ENCODE measurements at places on chromosomes 6 and 20.

- no peak for DNase-seq
Observed at GRCh38 chr6:169933251-169933821, 181.9 kb downstream of the ERMARD start.

DNA sequence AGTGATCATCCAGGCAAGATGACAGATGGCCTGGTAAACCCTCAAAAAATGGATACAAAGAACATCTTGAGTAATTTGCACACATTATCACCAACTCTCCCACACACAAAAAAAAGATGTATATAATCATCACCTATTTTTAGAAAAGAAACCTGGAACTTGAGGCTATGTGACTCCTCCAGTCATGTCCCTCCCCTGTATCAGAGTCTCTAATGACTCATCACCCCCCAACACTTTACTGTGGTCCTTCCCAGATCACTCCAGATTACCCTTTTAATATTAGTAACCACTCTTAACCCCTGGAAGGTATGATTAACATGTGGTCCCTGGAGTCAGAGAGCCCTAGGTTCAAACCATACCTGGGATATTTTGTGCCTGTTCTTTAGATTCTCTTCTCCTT is 144.8 kb downstream of the ZNF217 start:
- no peak for DNase-seq

DNA sequence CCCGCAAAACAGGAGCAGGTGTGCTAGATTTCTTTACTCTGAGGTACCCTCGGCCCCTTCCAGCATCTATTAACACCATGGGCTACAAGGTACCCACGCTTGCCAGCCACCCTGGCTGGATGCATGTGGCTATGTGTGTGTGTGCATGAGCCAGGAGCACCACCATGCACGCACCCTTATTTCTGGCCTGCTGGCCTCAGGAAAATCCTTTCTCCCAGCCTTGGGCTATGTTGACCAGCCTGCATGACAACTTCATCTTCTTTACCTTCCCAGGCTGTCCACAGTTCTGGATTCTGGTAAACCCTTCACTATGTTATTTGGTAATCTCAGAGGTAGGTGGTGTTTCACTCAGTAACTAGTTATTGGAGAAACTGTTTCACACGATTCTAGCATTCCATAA is 40.4 kb downstream of the GPR6 start:
- no peak for DNase-seq

GRCh38 chr20:59721386-59721785 is 117.0 kb downstream of the PHACTR3 start:
- DNase-seq: no peak

DNA sequence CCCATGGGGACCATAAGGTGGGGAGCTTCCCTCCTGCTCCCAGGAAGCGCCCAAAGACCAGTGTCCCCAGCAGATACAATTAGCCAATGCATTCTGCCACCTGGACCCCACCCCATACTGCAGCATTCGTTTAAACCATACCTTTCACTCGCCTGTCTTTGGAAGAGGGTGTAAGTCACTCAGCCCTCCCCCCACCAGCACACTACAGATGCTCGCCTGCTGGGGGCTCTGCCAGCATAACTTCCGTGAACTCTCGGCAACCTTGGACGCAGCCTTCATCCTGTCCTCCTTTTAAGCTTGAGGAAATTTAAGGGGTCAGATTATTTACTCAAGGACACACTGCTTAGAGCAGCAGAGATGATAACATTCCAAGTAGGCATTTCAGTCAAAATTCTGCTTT is 94.4 kb upstream of the NAA20 start:
- DNase-seq: no peak

DNA sequence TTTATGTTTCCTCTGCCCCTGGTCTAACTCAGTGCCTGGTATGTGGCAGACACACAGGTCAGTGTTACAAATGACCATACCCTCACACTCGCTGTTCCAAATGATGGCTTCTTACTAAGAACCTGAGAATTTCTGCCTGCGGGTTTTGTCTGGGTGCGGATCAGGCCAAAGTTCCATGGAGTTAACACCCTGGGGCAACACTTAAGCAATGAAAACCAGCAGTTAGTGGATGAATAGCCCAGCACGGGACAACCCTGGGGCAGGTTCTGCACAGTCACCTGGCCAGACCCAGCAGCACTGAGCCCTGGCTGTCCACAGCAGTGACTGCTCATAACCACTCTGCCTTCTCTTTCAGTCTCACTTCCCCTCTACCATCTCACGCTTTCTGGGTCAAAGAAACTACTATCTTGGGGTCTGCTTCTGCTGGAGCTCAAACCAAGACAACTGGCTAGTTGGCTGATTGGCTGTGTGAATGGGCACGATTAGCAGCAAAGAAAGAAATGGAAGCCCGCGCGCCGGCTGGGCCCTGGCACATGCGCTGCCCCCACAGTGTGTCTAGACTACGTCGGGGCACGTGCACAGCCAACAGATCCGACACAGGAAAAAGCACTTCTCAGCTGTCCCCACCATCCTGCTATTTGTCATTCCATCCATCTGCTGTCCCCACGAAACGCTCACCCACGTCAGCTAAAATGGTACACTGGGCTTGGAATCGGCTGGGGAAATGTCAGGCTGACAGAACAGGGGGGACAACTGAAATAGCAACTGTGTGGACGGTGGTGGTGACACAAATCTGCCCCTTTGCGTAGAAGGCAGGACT is 36.6 kb downstream of the MGME1 start:
- DNase-seq: no peak

DNA sequence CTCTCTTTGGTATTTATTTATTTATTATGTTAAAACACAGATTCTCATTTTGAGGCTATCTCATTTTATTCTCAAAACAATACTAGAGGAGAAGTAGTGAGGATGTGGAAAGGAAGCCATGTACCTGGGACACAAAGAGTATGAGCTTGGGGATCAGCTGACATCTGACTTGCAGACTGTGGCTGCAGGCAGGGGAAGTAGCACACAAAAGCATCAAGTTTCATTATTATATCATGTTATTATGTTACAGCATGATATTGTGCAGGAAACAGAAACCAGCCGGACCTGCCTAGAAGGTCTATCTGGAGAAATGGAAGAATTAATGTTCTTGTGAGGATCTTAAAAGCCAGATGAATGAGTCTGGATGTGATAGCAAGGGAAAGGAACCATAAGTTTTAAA is 248.2 kb downstream of the KHDC1L start:
- DNase-seq: no peak

GRCh38 chr20:19874040-19874727 is 116.1 kb downstream of the RIN2 start:
- no peak for DNase-seq

- DNase-seq: no peak
Observed at GRCh38 chr20:46512943-46513844, at the start of gene ZNF334. Gene ZNF334 (minus strand): TSS chr20:46513559. CDS start chr20:46512102, 1,457 bp downstream.

DNA sequence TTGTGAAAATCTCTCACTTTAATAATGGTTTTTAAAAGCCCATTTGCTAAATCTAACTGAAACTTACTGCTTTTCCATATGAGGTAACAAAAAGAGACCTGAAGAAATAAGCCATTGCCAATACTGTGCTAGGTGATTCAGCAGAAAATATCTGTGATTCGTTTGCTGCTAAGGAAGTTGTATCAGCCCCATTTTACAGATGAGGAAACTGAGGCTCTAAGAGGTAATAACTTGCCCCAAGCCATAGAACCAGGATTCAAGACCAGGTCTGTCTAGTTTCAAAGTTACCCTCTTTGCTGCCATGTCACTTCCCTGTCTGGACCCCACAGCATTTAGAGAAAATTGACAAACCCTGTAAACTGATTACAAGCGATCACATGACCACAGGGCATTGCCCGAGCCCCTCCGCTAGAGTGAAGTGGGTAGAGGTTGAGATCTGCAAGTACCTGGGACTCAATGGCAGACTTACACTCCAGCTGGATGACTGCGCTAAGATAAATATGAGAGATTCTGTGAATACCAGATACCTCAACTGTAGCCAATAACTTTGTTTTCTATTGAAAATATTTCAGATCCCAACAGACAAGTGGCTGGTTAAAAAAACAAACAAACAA is 69.3 kb downstream of the TNFRSF21 start:
- no peak for DNase-seq

- no peak for DNase-seq
Observed at GRCh38 chr6:132587424-132587823, 2.1 kb downstream of the TAAR5 start.

DNA sequence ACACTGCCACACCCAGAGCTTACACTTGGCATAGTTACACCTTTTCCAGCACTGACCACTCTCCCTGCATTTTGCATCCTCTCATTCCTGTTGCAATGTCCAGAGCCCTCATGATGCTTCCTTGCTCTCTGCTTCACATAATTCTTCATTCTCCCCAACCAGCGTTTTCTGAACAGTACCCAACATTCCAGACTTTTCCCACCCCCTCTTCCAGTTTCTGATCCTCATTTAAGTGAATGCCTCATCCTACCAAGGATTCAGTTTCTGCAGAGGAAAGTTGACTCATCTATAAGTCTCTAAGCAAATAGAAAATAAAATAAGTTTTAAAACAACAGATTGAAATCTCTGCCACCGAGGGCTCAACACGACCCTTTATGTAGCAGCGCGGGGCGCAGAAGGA is 321.3 kb upstream of the TCF21 start:
- DNase-seq: no peak

GRCh38 chr20:53597030-53597482 is 3.4 kb upstream of the ZNF217 start:
- no peak for DNase-seq

DNA sequence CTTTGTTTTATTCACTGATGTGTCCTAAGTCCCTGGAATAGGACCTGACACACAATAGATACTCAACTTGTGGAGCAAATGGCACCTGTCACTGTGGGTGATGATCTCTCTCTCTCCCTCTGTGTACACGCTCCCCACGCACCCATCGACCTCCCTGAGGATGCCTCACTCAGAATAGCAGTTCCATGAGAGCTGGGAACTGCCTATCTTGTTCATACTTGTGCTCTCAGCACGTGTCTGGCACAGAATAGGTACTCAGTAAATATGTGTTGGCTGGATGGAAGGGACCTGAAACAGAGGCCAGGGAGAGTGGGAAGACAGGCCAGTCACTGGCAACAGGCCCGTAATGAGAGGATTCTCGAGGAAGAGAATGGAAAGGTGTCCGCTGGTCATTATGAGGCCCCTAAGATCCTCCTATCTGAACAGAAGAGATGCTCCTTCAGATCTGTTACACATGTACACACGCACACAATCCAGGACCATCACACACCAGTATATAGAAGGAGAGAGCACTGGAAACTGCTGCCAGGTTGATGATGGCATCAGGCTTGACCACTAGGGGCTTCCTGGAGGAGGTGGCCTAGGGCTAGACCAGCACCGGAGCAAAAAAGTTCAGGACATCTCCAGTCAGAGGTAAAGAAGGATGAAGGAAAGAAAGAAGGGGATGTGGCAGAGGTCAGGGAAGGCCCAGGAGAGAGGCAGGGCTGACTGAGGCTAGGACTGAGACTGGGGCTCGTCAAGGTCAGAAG is 30.9 kb downstream of the VEGFA start:
- no peak for DNase-seq

DNA sequence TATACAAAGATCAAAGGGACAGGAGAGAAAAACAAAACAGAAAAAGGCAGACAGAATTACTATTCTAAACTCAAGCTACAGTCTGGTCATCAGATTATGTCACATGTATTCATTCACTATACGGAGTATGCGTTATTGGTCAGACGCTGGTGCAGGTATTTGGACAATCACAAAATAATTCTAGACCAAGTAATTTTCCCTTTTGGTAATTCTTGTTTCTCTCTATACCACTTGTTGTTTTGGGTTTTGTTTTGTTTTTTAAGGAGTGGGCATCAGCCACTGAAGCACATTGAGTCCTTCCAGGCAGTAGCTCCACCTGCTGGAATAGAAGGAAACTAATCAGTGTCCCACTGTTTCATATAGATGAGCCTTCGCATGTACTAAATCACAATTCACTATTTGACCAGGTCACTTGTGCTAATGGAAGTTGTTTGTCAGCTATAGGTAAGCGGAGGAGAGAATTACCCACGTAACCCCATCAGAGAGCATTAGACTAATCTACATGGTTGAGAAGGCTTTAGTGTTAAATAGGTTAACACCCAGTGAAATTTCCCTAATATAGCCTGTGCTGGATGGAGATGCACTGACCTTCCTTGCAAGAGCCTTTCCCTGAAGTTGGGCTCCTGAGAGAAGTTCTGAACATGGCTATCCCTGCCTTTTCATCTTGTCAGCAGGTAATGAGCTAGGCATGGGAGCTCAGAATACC is 77.9 kb downstream of the TNFAIP3 start:
- no peak for DNase-seq

- no peak for DNase-seq
Observed at GRCh38 chr6:86536121-86536520, 401.2 kb upstream of the HTR1E start.

- DNase-seq: no peak
Observed at GRCh38 chr6:43433148-43433547, 5.8 kb downstream of the ABCC10 start.

DNA sequence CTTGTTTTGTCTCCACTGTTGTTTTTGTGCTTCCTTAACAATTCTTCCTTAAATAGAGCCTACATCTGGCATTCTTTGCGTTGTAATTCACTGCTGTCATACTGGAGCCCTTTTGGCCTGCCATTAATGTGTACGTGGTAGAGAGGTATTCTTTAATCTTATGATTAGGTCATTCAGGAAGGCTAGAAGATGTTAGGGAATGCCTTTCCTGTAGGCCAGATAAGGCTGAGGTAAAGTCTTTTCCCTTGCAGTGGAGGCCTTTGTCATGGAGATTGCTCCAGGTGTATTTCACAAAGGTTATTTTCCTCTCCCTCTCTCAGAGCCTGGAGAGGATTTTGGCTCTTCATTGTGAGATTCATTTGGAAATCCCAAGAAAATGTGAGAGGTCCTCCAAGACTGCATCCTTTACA is 146.9 kb downstream of the FUT9 start:
- DNase-seq: no peak

- DNase-seq: no peak
Observed at GRCh38 chr6:88302769-88303225, 136.7 kb upstream of the CNR1 start.

GRCh38 chr6:22764496-22764895 is 195.1 kb downstream of the HDGFL1 start:
- no peak for DNase-seq

DNA sequence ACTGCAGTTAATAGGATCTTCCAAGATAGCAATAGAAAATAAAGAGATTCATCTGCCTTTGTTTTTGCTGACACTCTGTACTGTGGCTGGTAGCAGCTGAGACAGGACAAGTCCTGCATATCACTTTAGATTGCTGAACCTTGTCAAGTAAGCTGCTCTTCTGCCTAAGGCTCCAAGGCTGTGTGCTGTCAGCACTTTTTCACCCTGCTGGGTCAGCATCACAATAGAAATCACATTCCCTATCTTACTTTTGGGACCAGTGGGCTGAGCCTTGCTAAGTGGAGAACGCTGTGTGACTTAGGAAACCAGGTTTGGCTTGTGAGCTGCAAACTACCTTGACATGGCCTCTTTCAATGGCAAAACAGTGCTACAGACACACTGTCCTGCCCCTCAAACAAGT is 263.9 kb downstream of the FRK start:
- no peak for DNase-seq

- DNase-seq: no peak
Observed at GRCh38 chr20:35296101-35296554, 3.9 kb upstream of the FAM83C start.

GRCh38 chr6:114096561-114097172 is 125.7 kb upstream of the HDAC2 start:
- DNase-seq: no peak
